AG09319 (cell line): ENCODE measurements at places on chromosomes 11 and 22.

GRCh38 chr11:106156290-106156937 lies 79.0 kb downstream of the AASDHPPT start:
- DNase-seq: peak; percentile 58

DNA sequence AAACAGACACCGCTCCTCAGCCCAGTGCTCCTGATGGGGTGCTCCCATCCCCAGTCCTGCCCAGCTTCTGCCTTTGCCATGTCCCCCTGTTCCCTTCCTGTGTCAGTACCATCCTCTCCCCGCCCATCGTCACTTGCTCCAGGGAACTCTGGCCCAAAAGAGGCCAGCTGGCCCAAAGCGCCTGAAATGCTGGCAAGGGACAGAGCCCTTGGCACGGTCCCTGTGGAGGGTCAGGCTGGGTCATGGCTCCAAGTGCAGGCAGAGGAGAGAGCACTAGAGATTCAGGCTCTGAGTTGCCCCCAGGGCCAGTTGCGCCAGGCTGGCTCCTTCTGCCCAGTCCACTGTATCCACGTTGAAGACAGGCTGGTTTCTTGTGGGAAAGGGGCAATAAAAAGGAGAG lies 8.4 kb upstream of the HDHD5 start:
- no peak for DNase-seq

GRCh38 chr22:45036154-45036553 lies 26.3 kb upstream of the PHF21B start:
- DNase-seq: no peak

GRCh38 chr22:19815093-19815822 lies 39.4 kb downstream of the GNB1L start:
- DNase-seq: no peak

GRCh38 chr22:47354668-47355387 lies 592.4 kb downstream of the TBC1D22A start:
- DNase-seq: no peak

DNA sequence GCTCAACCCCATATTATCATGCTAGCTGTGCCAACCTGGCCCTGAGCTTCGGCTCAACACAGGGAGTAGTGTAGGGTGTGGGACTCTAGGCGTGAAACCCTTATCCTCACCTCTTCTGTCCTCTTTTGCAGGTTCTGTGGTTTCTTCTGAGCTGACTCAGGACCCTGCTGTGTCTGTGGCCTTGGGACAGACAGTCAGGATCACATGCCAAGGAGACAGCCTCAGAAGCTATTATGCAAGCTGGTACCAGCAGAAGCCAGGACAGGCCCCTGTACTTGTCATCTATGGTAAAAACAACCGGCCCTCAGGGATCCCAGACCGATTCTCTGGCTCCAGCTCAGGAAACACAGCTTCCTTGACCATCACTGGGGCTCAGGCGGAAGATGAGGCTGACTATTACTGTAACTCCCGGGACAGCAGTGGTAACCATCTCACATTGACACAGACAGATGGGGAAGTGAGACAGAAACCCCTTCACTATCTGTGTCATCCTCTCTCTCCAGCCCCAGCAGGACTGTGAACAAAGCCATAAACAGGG lies 76.4 kb downstream of the GGTLC2 start:
- DNase-seq: no peak

GRCh38 chr11:127890030-127890615 lies 697.2 kb downstream of the ETS1 start:
- no peak for DNase-seq

DNA sequence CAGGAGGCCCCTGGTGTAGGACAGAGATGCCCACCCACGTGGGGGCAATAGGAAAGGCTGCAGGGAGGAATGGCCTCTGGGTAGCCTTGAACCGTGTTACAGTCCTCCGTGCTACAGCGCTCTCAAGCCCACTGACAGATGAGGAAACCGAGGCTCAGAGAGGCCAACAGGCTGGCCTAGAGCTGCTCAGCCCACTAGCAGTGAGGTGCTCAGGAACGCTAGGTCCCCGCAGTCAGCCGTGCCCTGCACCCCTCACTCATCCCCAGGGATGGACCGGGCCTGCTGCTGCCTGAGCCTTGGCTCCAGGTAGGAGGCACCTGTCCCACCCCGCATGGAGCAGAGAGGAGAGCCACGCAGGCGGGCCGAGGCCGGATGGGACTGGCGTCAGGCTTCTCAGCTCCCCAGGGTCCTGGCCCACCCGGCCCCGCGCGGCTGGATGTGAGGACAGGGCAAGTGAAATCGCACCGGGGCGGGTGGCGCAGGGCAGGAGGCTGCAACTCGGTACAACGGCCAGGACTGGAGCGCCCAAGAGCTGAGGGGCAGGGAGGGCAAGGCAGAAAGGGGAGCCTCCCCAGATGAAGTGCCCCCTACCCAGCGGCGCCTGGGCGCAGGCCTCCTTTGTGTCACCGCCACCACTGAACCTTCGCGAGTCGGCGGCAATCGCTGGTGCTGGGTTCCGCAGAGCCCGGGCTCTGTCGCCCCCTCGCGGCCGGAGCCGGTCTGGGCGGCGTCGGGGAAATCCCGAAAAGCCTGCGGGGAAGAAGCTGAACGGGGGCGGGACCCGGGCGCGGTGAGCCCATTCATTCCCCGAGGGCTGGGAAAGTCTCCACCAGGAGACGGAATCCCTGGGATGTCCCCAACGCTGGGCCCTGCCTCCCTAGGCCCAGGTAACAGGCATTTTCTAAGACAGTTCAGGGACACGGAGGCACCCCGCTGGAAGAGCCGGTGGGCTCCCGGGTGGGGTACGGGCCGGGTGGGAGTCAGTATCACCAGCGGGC lies 8.4 kb upstream of the SLC2A11 start:
- peak; percentile 24 for DNase-seq

- no peak for DNase-seq
Observed at GRCh38 chr11:46363455-46364005, 16.3 kb downstream of the DGKZ start.

- no peak for DNase-seq
Observed at GRCh38 chr11:112593440-112593839, 332.8 kb upstream of the PLET1 start.

DNA sequence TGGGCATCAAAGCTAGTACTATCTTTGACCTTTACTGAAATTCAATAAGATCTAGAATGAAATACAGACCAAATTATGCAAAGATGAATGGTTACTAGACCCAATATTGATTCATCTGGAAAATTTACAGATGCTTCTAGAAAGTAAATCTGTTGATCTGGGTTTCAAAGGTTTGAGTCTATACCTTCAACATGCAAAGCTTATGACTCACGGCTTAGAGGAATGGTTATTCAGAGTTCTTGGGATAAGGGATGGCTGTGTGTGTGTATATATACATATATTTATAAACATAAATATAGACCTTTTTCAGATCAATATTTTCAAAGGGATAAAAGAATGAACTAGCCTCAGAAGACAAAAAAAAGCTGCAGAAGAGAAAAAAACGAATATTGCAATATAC lies 1.3 kb downstream of the SPTY2D1 start:
- DNase-seq: no peak

DNA sequence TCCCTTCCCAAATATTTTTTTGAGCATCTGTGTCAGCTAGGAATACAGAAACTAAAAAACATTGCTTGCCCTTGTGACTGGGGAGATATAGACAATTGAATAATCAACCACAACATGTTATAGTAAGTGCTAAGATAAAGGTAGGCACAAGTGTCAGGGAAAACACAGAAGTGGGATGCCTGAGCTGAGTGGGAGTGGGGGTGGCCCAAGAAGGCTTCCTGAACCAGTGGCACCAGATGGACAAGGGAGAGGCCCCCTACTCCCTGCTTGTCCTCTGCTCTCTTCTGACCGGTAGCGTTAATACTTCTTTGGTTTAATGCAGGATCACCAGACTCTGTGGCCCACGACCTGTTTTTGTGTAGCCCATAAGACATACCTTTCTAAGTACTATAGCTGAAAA lies 48.8 kb downstream of the PACS1 start:
- no peak for DNase-seq

DNA sequence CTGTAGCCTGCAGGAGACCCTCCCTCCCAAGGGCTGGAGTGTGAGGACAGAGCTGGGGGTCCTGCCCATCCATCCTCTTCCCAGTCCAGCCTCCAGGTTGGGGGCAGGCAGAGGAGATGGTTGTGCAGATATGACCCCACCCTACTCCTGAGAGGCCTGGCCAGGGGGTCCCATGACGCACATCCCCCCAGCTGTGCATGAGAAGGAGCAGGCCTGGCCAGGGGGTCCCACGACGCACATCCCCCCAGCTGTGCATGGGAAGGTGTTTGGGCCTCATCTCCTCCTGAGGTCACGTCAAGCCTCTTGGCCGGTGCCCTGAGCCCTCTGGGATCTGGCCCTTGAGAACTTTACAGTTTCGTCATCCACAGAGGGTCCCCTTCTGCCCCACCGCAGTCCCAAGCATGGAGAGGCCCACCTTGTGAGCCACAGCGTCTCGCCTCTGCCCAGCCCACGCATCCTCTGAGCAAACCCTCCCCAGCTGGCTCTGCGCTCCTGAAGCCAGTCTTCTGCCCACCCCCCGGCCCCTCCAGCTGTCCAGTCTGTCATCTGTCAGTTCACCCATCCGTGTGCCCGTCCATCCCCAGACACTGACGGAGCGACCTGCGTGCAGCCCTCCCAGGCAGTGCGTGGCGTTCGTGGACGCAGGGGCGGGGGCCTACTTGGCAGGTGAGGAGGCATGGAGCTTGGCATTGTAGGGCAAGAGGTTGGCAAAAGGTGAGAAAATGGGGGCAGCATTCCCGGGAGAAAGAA lies 2.3 kb downstream of the ANO9 start:
- DNase-seq: no peak

GRCh38 chr11:9170450-9170849 lies 79.1 kb upstream of the SCUBE2 start:
- peak; percentile 12 for DNase-seq

GRCh38 chr11:77407613-77408012 lies 66.3 kb downstream of the PAK1 start:
- DNase-seq: peak; percentile 45

DNA sequence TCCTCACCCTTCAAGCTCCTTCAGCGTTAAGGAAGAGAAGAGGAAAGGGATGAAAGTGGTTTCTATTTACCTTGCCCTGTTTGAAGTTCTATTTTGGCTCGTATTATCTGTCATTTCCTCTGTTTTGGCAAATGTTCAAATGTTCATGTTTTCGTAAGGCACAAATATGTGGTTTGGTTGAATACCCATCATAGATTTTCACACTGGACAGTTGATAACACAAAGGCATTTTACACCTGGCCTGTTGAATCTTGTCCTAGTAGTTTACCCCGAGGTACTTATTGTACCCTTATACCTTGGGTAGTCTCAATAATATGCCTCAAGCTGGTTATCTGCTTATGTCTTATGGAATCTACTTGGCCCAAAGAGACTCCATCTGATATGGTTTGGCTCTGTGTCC lies 706.9 kb downstream of the METTL15 start:
- no peak for DNase-seq

DNA sequence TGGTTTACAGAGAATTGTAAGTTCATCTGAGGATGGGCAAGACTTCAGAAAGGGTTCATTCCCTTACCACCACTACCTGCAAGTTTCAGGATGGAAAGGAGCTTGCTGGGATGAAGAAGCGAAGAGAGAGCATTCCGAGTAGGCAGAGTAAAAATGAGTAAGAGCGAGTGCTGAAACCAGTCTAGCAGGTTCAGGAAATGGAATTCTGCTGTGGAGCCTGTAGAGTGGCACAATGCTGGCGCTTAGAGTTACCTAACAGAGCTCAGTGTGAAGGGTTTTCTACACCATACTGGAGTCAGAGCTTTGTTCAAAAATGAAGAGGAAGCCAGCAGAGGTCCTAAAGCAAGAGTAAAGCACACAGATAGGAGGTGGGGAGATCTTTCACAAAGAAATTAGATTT lies 179.2 kb upstream of the ZC3H12C start:
- no peak for DNase-seq

DNA sequence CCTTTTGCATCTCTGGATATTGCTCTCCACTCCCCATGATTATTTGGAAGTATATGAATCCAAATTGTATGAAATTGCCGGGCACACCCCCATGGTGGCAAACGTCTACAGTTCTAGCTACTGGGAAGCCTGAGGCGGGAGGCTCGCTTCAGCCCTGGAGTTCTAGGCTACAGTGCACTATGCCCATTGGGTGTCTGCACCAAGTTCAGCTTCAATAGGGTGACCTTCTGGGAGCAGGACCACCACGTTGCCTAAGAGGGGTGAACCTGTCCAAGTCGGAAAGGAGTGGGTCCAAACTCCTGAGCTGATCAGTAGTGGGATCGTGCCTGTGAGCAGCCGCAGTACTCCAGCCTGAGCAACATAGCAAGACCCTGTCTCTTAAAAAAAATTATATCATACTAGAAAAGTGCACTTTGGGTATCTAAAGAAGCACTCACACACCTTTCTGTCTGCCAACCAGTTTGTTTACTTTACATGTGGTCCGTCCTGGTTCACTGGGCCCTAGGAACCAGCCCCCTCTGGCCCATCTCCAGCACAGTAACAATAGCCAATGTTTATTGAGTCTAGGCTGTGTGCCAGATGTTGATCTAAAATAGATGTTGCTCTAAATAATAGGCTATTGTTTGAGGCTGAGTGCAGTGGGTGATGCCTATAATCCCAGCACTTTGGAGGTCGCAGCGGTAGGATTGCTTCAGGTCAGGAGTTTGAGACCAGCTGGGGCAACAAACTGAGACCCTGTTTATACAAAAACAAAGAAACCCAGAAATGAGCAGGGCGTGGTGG lies 16.4 kb upstream of the KAT5 start:
- DNase-seq: no peak

DNA sequence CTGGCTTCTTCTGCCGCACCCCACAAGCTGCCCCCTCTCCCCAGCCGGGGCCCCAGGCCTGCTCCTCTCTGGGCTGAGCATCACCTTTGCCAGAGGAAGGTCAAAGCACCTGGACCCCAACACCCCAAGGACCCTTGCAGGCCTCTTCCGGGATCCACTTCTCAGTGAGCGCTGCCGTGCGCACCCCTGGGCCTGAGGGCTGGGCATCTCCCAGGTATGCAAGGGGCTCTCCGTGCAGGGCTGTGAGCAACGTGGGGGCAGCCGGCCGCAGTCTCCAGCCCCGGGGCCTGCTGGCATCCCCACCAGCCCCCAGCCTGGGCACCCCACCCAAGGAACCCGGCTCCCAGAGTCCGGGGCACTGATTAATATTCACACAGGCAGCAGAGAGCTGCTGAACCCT lies 64.0 kb downstream of the BRD1 start:
- DNase-seq: no peak

GRCh38 chr22:23579280-23579679 lies 810 bp downstream of the IGLL1 start:
- DNase-seq: no peak

GRCh38 chr22:22099194-22099486 lies 116.6 kb upstream of the TOP3B start:
- DNase-seq: no peak
